ENCODE measurements at places on chromosomes 6 and 20.

DNA sequence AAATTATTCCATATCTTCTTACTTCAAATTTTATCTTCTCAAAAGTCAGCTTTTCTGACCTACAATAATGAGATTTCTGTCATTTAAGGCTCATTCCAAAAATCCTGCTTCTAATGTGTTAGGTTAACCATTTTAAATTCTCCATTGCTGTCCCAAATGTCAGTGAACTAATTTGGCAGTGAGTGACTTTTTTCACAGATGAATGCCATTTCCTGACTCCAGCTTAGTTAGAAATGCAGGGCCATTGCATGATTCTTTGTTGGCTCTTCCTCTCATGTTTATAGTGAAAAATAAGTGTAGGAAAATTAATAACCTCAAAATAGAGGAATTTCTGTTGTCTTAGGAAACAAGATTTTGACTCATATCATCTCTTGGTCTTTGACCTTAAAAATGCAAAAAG is 44.1 kb downstream of the VIP start:
- no peak for DNase-seq

- DNase-seq = no peak
These were observed 218.5 kb downstream of the UST start for GRCh38 chr6:148965287-148965686.

DNA sequence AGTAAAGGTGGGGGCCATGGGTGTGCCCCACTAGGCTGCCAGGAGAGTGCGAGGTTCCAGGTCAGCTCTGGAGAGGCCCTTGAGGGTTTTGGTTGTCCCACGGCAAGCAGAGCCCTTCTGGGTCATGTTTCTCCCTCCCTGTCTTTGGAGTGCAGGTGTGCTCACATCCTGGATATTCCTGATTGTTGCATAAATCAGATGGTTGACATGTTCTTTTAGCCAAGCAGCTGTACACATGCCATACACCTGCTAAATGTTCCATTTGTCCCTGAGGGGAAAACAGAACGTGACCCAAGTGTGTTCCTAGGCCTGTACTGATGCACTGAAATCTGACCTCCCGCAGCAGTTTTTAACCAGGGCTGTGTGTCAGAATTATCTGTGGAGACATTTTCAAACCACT is 77.5 kb upstream of the BEND3 start:
- DNase-seq = no peak

GRCh38 chr20:10927011-10927583 is 253.3 kb upstream of the JAG1 start:
- no peak for DNase-seq

- no peak for DNase-seq
These were observed 734 bp downstream of the FAM110A start for GRCh38 chr20:834151-834746.

- DNase-seq = peak; percentile 33
These were observed 38.9 kb downstream of the SMAP1 start for GRCh38 chr6:70706491-70707123.

DNA sequence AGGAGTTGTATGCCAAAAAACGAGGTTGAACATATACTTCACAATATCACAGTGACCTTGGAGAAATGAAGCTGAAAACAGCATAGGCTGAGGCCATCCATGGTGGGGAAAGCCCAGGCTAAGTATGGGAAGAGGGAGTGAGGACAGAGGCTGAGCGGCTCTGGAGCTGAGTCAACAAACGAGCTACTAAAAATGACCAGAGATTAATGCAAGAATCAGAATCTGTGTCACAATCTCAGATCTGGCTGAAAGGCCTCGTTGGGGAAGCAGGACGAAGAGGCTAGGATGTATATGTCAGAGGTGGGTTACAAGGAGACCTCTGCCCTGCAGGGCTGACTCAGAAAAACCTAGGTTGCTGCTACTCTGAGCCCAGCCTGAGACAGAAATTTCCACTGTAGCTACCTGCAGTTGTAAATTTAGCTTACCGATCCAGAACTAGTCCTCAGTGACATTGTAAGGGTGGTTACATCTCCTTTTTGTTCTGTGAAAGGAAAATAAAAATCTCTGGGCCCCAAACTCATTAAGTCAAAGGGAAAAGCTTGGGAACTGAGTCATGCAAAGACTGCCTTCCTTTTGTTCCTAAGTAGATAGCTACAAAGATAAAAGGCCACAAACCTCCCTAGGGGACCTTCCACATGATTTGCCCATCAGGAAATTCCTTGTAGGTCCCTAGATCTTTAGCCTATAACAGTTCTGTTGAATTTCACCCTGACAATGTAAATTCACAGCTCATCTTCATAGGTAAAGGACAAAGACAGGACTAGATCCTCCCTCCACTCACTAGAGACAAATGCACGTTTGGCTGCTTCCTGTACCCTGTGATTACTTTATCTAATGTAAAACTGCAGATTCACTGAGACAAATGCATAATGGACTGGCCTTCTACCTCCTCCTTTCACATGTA is 8.5 kb upstream of the TUBB2A start:
- no peak for DNase-seq

GRCh38 chr6:121135425-121135824 is 198.9 kb downstream of the TBC1D32 start:
- DNase-seq = no peak

DNA sequence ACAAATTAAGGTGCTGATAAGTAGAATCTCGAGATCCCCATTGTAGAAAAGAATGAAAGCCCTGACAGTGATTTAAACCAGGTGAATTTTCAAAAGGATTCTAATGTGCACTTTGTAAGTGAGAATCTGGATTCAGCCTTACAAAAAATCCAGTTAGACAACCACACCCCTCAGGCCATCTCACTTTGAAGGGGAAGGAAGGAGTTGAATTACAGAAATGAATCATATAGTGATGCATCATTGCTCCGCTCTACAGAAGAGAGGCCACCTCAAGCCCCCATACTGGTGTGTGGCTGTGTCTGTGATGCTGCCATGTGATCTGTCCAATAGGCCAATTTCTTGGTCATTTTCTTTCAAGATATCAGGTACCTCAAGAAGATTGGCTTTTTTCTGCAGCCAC is 85.5 kb upstream of the NT5E start:
- no peak for DNase-seq

GRCh38 chr6:132813173-132813856 is 1.1 kb upstream of the RPS12 start:
- peak; percentile 46 for DNase-seq
